Activated naive CD8-positive, alpha-beta T cell treated with anti-CD3 and anti-CD28 coated beads, Interleukin-2, amount 50 U/mL, for 24 hours (primary cell): ENCODE measurements at places on chromosomes 2 and 18.

DNA sequence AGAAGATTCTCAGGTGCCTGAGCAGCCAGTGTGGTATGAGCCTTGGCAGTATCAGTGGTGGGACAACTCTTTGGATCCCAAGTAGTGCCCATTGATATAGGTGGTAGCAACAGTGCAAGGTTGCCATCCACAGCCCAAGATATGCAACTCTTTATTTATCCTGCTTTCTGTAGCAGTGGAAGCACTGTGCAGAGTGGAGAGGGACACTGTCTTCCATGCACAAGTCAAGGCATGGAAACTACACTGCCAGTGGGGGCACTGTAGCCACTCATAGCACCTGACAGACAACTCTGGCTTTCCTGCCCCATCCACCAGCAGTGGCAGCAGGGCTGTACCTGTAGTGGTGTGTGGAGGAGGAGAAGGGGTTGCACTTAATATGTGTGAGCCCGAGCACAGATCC, 409.6 kb upstream of the TMEFF2 start:
- DNase-seq: no peak

GRCh38 chr18:58536534-58537271, 92.2 kb downstream of the ALPK2 start:
- DNase-seq: no peak

- no peak for DNase-seq
These were observed 304.6 kb downstream of the PARD3B start for GRCh38 chr2:204849892-204850291.

- no peak for DNase-seq
These were observed 152.0 kb upstream of the SLC1A4 start for GRCh38 chr2:64837116-64837731.

DNA sequence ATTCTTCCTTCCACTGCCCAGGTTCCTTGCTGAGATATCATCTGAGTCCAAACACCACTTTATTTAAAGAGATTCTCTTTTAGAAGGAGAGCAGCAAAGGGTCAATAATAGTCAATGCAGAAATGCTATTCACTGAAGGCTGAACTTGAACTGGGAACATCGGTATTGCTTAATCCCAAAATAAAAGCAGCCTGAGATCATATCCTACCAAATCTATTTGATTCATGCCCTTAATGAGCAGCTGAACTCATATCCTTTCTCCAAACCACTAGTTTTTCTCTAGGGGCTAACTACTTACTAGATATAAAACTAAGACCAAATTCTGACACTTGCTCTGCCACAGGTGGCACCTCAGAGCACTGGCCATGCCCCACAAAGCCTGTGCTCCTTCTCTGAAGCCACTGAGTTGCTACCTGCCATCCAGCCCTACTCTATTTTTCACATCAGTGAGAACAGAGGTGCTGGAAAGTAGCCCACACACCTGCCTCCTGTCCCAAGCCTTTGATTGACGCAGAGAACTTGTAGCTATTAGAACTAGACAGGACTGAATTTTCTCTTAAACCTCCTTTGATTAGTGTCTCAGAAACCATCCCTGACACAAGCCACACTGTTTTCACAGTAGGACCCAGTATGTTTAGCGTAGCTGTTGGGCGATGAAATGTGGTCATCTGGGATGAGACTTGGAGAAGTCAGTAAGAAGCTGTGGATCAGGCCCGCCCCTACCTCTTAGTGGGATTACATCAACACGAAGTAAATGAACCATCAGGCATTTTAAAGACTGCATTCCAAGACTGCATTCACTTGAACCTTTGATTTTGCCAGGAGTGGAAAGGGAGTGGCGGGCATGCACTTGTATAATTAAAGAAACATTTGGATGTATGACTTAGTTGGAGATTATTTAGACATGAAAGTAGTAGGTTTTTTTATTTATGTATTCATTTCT, 124.3 kb downstream of the RBMS1 start:
- DNase-seq: no peak

DNA sequence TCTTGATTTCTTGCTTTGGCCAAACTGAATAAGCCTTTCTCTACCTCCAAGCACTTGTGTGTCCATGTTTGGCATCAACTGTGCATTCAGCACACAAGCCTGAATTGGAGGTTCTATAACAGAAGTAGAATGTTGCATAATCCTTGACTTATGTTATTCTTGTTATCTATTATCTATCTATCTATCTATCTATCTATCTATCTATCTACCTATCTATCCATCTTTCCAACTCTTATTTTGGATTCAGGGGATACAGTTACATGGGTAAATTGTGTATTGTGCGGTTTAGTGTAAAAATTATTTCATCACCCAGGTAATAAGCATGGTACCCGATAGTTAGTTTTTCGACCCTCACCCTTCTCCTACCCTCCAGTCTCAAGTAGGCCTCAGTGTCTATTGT, 319.6 kb downstream of the PTH2R start:
- no peak for DNase-seq

- no peak for DNase-seq
These were observed 1071.9 kb upstream of the CDH2 start for GRCh38 chr18:29248805-29249204.

DNA sequence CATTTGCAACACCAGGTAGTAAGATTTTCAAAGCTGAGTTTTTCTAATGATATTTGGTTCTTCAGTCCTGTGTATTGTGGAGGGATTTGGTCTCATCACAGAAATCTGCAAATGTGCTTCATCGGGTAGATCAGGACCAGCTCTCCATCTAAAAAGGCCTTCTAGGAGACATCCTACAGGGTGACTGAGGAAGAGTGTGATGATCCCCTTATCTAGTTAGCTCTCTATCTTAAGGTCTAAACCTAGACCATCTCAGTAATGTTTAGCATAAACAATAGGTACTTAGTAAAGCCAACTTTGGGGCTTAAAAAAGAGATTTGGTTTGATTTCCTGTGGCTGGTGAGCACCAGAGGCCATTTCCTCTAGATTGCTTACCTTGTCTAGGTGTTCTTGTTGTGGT, 145.2 kb downstream of the PRPF40A start:
- no peak for DNase-seq

GRCh38 chr18:13139885-13140450, 78.6 kb upstream of the LDLRAD4 start:
- DNase-seq: no peak

GRCh38 chr2:237200462-237200861, 114.8 kb downstream of the COPS8 start:
- DNase-seq: no peak

GRCh38 chr2:240320204-240320993, 115.1 kb upstream of the GPC1 start:
- no peak for DNase-seq

DNA sequence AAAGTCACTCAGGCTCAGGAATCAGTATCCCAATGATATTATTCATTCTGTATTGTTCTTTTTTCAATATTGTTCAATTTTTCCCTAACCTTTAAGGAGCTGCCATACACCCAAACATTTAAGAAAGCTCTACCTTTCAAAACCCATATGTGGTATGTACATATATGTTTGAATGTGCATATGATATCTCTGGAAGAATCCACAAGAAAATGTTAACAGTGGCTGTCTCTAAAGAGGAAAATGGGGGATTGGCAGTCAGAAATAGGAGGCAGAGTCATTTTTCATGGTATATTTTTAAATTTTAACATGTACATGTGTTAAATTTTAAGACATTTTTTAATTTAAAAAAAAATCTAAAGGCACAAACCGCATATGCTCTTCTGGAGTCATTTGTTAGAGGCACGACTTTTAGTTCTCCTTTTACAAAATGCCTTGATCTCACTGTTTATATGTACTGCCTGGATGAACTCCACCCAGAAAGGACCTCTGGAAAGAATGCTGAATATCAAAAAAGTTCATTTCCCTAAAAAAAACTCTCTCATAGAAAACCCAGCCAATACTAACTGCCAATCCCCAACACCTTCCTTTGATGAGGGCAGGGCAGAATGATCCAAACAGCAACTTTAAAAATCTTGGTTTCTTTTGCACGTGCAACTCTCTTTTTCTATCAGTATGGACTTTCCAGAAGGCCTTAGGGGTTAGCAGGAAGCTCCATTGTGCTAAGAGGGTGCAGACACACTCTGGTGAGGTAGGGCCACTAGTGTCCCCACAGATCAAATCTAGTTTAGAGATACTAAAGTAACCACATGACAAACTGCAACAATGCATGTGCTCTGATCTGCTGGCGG, 23.6 kb downstream of the KCTD1 start:
- DNase-seq: no peak

- DNase-seq: no peak
These were observed 112.2 kb downstream of the ZFP36L2 start for GRCh38 chr2:43114210-43114609.

GRCh38 chr2:88452980-88453582, 588 bp upstream of the FOXI3 start:
- peak; percentile 2 for DNase-seq

- DNase-seq: no peak
These were observed 65.4 kb upstream of the CTNNA2 start for GRCh38 chr2:79447463-79447862.

GRCh38 chr18:13804305-13804704, 19.6 kb upstream of the MC5R start:
- no peak for DNase-seq

DNA sequence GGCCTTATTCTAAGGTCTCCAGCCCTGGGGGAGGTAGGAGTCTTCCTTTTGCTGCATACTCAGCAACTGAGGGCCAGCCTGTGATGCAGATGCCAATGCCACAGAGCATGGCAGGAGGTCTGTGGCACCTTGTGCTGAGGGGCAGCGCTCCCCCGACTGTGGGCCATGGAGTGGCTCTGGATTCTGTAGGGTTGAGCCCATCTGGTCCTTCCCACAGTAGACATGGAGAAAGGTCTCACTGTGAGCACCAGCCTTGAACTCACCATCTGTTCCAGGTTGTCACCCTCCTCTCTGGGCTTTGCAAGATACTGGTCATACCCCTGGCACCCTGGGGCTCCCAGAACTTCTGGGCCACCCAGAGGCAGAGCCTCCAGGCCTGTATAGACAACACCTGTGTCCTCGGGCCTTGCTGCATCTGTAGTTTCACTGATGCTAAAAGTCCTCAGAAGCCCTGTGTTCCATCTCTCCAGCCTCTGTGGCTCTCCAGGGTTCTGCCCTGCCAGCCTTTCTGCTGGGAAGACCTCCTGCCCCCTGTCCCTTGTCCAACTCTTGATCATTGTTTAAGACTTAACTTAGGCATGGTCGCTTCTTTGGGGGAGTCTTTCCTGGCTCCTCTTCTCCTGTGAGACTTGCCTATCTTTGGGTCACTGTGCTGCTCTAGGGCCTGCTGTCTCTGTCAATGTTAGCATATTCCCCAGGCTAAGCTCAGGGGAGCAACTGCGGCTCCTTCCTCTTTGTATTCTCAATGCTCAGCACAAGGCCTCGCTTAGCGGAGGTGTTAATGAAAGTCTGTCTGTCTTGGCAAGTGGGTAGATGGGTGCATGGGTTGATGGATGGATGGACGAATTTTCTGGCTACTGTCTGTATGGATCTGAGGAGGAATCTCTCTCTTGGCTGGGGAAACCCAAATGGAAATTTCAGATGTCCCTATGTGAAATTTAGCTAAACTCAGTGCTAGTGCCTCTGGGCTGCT, 160.9 kb downstream of the DYSF start:
- DNase-seq: no peak

DNA sequence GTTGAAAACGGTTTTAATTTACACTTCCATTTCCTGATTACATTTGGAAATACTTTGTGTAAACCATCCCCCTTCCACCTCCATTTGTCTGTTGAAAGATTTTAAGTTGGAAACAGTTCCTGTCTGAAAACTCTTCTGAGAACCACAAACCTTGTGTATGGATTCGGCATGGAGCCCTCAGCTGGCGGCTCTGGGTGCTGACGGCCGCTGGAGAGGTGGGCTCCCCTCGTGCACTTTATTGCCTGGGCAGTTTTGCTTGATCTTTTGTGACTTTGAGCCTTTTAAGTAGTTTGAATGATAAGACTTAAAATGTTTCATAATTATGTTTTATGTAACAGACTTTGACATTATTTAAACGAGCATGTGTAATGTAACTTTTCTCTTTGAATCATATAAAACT, 11.1 kb downstream of the KLF11 start:
- no peak for DNase-seq

GRCh38 chr18:11944786-11945185, 36.5 kb upstream of the IMPA2 start:
- no peak for DNase-seq

DNA sequence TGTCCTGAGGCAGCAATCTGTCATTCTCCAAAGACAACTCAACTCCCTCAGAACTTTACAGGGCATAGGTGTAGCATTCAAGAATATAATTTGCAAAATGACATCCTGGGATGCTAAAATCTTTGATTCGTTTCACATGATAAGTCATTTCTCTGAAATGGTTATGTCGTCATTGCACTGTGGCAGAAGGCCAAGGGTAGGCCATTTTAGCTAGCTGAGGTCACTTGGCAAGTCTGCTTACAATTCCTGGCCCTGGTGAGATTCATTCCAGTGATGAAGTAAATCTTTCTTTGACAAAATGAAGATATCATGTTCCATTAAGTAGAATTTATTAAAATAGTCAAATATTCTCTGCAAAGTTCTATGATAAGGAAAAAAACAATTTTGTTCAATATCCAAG, 1410.3 kb upstream of the LRRTM1 start:
- DNase-seq: no peak

GRCh38 chr2:84643991-84644390, 127.7 kb downstream of the DNAH6 start:
- no peak for DNase-seq

GRCh38 chr2:120485096-120485495, 139.2 kb downstream of the INHBB start:
- DNase-seq: no peak

GRCh38 chr2:226483745-226484619, 315.6 kb downstream of the IRS1 start:
- DNase-seq: no peak

DNA sequence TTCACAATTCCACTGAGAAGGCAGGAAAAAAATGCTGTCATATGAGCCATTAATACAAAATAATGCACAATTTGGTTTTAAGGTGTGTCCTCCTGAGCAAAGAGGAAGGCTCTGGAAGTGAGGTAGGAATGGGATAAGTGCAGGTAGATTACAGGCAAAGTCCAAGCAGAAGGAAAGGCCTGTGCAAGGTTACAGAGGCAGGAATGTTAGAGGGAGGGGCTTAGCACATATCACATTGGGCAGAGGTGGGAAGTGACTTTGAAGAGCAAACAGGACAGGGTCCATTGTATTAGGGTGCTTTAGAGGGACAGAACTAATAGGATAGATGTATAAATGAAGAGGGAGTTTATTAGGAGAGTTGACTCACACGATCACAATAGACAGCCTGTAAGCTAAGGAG, 14.7 kb upstream of the CLIP4 start:
- no peak for DNase-seq

DNA sequence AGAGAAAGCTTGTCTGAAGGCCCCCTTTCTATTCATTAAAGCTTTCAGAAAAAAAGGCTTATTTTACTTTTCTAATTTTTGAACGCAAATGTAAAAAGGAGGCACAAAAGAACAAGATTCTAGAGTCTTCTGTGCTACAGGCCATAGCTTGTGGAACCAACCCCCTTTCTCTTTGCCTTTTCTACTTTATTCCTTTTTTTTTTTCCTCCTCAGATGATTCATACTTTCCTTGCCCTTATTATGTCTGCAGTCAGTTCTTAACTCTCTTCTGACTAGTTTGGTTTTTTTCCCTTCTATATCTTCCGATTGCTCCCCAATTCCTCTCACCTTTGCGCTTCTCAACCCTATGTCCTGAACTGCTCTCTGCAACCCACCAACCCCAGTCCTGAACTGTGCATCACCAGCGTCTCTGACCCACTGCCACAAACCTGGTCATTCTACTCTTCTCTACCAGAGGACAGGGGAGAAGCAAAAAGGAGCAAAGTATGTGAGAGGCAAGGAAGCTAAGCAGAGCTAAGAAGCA, 56.9 kb upstream of the WIPF1 start:
- DNase-seq: no peak
